NCI-H510A treated with DMSO at 0.1 percent for 48 hours (cell line): ENCODE measurements at places on chromosomes 16 and 17.

GRCh38 chr16:14071576-14072271, 605 bp downstream of the MRTFB start:
- no peak for DNase-seq

DNA sequence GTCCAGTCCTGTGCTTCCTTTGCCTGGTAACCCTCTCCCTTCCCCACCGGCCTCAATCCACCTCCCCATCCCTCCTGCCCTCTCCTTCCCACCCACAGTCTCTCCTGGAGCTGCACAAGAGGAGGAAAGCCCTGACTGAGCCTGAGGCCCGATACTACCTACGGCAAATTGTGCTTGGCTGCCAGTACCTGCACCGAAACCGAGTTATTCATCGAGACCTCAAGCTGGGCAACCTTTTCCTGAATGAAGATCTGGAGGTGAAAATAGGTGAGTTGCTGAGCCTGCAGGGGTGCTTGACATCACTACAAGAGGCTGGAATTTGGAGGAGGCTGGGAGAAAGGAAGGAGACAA, 1.3 kb downstream of the PLK1 start:
- DNase-seq = no peak

DNA sequence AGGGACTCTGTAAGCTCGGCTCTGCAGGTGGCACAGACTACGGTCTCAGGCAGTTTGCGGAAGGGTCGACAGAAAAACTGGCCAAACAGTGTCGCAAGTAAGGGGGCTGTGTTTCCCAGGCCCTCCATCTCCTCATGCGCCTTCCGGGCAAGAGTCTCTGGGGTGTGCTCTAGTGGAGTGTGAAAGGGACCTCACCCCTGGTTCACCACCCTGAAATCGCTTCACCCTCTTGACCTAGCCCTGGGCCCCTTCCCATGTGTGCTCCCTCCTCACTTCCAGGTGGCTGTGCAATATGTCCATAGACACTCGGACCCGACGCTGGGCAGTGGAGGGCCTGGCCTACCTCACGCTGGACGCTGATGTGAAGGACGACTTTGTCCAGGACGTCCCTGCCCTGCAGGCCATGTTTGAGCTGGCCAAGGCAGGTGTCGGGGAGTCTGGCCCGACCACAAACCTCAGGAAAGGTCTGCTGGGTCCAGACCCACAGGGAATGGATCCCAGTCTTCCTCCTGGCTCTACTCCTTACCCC, 22.3 kb downstream of the UNC45B start:
- no peak for DNase-seq

DNA sequence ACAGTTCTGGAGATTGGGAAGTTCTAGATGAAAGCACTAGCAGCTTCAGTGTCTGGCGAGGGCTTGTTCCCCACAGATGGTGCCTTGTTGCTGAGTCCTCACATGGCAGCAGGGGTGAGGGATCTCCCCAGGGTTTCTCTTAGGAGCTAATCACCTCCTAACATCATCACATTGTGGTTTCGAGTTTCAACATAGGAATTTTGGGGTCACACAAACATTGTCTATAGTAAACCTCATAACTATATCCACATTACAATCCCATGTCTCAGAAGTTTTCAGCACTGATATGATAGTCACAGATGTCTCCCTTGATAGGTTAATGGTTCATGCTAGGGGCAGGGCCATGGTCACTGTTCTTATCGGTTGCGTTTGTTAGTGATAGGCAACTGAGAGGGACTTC, 13.8 kb downstream of the CLUAP1 start:
- DNase-seq = no peak

DNA sequence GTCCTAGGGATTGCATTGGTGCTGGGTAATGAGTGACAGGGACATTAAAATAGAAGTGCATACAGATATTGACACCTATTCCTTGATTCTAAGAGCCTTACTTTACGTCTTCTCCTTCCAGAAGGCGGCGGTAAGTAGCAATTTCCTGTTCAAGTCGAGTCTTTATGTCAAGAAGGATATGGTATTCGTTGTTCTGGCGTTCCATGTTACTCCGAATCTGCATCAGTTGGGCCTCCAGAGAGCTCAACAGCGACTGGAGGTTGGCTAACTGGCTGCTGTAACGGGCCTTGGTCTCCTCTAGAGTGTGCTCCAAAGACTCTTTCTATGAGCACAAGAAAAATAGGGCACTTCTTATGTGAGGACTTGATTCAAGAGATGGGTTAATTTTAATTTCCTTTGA, 7.0 kb downstream of the KRT20 start:
- DNase-seq = no peak

DNA sequence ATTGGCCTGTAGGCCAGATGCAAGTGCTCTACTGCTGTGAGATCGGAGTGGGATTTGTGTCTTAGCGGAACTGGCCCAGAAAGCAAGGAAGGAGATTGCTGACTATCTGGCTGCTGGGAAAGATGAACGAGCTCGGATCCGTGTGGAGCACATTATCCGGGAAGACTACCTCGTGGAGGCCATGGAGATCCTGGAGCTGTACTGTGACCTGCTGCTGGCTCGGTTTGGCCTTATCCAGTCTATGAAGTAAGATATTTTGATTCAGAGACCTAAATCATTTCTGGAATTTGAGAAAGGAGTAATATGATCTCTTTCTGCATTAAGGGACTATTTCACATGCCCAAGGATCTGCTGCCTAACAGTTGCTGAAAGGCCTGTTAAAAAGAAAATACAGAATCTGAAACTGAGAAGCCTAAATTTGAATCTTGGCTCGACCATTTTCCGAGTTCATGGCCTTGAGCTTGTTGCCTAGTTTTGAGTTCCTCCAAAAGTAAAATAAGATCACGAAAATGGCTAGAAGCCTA, 21.1 kb downstream of the IST1 start:
- no peak for DNase-seq

- no peak for DNase-seq
Observed at GRCh38 chr16:84072014-84072413, 29.4 kb upstream of the SLC38A8 start.

DNA sequence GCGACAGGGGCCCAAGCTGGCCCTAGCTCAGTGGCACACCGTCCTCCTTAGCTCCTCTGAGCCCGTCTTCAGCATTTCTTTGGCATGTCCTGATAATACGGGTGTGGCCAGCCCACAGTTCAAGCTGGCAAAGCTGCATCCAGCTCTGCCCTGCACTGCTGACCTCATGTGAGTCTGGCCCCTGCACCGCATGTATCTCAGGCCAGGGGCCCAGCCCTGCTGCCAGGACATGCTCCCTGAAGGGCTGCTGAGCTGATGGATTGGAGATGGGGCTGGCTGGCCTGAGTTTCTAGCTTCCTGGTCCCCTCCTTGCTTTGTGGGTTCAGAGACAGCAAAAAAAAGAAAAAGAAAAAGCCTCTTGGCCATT, 2.4 kb downstream of the DOC2B start:
- no peak for DNase-seq

DNA sequence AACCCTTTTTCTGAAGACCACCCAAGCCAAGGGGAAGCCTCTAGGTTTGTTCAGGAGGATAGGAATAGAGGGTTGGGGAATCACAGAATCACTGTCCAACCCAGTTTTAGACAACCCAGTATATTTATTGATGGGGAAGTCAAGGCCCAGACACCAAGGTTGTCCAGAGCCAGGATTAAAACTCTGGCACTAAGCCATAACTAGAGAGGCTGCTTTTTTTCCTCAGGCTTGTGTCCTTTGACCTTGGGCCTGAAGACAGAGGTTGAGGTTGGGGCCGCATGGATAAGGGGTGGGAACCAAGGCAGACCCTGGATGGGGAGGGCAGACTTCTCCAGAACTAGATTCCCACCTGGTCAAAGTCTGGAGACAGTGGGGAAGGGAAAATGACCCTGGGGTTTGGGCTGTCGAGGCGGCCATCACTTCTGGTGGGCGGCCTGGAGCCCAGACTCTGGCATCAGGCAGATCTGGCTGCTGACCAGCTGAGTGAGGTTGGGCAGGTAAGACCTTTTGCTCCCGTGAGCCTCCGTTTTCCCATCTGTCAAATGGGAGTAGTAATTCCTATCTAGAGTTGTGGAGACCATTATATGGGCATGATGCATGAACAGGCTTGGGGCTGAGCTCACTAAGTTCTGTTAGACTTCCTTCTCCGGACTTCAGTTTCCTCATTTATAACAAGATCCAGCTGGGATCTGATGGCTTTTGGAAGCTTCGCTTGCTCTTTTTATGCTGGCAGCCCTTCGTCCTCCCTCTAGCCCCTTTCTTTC, 17.9 kb downstream of the IGFBP4 start:
- DNase-seq = no peak

GRCh38 chr17:18217412-18218015, 7.9 kb upstream of the LLGL1 start:
- DNase-seq = peak; percentile 39

DNA sequence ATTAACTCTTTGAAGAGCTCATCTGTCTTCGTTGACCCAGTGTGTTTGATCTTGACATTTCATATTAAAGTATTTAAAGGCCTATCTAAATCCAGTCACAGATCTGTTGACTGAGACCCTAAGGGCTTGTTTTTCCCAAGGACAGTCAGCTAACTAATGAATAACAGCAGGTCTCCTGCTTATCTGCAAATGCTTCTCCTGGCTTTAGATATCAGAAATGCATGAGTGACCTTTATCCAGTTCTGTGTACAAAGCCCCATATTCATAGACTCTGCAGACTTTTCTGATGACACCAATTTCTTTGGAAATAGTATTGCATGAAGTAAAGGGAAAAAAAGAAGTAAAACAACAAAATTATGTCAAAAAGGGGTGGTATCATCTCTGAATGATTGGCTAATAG, 70.3 kb downstream of the YPEL2 start:
- DNase-seq = no peak

GRCh38 chr16:6027733-6028132, 930.1 kb upstream of the EEF2KMT start:
- DNase-seq = no peak

DNA sequence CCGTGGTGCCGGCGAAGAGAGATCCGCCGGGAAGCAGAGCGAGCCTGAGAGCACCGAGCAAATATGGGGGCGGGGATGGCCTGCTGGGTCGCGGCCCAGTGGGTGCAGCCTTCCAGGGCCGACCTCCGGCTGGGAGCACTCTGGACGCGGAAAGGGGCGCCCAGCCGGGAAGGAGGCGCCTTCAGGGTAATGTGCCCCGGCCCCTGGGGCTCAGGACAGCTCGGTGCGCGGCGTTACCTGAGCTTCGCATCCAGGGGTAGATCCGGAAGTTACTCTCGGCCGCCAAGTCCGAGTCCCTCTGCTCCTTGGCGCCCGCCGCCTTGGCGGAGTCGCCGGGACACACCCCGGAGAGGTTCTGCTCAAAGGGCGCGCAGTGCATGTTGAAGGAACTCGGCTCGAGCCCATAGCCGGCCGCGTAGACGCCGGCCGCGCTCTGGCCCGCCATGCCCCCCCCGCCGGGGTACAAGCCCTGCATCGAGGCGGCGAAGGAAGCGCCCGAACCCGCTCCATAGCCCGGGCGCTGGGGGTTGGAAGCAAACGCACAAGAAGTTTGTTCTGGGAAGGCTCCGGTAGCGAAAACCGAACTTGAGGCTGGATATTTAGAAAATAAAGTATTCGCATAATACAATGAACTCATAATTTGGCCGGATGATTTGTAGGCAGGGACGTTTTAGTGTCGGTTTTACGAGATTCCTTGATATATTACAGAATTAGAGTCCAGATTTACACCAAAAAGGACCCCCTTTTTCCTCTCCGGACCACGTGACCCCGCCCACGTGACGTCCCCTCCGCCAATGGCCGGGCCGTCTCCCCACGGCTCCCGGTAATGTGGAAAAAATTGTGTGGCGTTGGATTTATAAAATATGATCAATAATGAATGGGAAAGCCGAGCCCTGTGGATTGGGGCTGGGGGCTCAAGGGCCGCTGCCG, at the start of gene HOXB7:
Gene HOXB7 (minus strand): TSS at position 736 of the 930 bp plus-strand sequence. CDS start 99 bp downstream, at position 637.
- DNase-seq = no peak

DNA sequence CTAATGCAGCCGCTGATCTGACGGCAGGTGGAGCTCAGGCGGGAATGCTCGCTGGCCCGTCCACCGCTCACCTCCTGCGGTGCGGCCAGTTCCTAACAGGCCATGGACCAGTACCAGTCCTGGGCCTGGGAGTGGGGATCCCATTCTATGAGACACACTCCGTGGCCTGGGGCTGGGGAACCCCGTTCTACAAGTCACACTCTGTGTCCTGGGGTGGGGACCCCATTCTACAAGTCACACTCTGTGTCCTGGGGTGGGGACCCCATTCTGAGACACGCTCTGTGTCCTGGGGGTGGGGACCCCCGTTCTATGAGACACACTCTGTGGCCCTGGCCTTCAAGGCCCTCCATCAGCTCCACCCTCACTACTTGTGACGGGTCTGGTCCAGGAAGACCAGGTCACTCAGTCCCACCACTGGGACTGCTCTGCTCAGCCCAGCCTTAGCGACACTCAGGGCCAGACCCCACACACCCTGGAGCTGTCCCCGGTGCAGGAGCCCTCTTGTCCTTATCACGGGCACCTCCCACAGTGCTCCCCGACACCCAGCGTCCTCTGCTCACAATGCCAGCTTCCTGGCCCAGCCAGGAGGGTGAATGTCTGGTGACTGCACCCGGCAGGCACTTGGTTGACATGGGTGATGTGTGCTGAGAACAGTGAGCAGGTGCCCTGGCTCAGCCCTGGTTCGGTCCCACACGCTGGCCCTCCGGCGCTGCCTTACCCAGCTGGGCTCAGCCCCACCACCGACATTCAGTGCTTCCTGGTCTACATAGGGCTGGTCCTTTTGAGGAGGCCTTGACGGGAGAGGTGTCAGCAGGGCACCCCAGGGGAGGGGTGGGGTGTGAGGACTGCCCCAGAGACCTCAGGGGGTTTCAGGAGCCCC, 89.1 kb downstream of the TBC1D16 start:
- DNase-seq = no peak

DNA sequence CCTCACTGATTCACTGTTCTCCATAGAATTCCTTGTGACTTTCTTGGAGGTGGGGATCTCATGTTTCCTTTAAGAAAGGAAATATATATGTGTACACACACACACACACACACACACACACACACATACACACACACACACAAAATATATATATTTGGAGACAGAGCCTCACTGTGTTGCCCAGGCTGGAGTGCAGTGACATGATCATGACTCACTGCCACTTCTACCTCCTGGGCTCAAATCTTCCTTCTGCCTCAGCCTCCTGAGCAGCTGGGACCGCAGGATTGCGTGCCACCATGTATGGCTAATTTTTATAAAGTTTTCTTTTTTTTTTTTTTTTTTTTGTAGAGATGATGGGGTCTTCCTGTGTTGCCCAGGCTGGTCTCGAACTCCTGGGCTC, 45.9 kb downstream of the CDH13 start:
- DNase-seq = no peak

- no peak for DNase-seq
Observed at GRCh38 chr17:77146246-77146632, 5.5 kb downstream of the SEC14L1 start.
